ENCODE measurements at places on chromosomes 3 and 15.

DNA sequence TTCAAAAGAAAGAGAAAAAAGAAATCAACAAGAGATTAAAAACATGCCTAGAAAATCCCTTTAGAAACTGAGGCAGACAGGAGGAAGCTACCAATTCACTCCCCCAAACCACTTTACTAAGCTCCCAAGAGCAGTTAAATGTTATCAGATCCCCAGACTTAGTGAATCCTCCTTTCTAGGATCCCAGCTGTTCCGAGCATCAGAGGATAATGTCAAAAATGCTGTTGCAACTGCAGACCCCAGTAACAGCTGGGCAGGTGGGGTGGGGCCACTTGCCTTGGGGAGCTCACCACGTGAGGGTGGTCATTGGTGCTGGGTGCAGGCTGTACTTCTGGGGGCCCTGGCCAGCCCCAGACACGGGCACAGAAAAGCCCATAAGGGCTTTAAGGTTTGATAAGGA is 9.1 kb downstream of the POMGNT2 start:
- no peak for DNase-seq

GRCh38 chr3:177427540-177427939 is 230.3 kb upstream of the TBL1XR1 start:
- no peak for DNase-seq

DNA sequence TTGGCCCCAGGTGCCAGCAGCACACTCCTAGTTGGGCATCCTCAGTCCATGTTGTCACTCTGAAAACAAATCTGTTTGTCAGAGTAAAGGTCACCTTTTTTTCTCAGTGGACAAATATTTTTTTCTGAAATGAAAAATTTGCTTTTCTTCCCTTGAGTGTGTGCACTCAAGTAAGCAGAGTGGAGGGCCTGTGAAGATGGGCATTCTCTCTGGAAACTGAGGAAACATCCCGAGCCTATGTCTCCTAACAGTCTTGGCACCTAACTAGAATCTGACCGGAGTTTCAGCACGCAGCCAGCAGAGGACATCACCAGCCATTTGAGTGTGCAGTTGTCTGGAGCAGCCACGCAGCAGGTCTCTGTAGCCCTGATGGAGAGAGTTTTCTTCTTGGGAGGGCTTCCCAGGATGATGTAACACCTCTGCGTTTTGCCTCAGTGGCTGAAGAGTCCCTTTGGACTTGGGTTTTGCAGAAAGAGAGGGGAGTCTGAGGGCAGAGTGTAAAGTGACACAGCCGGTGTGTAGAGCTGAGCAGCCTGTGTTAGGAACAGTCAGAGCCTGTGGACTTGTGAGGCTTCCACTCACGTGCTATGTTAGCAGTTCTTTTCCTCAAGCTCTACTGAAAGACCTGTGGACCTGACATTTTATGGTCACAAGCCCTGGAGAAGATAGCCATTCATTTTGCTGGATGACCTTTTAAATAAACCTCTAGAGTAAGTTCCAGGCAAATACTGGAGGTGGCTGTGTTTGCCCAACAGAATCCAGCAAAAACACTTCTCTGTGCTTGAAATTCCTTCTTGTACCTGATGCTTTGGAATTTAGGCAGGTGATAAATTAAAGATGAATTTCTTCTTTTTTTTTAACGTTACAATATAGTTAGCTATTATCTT is 51.6 kb downstream of the ABHD2 start:
- DNase-seq, result no peak

DNA sequence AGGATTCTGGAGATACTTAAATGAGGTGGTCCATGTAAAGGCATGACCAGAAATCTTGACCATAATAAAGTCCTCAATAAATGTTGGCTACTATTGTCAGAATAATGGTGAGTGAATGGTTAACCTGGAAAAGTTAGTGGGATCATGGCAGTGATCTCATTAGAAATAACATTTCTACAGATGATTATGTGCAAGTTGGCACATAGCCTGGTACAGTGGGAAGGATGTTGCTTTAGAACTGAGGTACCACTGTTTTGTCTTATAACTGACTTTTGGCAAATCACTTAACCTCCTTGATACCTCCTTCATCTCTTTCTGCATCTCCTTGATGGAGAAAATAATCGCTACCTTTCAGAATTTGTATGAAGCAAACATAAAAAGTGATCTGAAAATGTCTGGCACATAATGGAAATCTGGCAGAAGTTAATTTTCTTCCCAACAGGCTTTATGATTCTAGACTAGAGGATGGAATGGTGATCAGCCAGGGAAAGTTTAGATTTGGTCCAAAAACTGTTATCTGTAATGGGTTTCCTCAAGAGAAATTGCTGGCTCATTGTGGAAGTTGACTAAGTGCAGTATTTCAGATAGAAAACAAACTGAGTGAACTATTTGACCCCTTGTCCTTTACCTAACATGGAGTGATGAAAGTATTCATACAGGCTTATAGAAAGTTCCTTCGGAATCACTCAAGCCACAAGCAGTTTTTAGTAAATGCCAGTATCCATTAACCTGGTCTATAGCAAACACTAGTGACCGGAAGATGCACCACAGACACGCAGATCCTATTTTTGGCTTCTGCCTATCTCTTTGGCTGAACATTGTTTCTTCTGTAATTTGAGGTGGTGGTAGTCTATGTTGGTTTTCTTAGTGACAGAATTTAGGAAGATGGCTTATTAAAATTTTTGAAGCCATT is 449.6 kb upstream of the TGFBR2 start:
- no peak for DNase-seq

GRCh38 chr3:99925584-99926230 is 108.0 kb downstream of the CMSS1 start:
- DNase-seq, result no peak

DNA sequence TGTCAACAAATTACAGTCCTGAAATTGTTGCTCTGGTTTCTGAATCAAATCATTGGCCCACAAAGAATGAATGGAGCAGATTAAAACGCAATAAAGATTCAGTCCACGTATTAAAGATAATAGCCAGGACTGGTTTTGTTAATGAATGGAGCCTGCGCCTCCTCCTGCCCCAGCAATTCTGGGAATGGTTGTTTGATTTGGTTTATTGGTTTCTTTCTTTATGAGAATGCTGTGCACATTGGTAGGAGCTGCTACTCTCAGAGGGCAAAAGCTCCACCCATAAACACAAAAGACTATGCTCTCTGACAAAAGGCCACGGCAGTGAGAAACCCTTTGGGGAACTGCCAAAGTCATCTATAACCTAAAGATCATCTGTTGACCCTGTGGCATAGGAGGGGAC is 261.1 kb downstream of the ABHD5 start:
- no peak for DNase-seq

GRCh38 chr3:108031895-108032294 is 58.9 kb downstream of the CD47 start:
- DNase-seq, result no peak

DNA sequence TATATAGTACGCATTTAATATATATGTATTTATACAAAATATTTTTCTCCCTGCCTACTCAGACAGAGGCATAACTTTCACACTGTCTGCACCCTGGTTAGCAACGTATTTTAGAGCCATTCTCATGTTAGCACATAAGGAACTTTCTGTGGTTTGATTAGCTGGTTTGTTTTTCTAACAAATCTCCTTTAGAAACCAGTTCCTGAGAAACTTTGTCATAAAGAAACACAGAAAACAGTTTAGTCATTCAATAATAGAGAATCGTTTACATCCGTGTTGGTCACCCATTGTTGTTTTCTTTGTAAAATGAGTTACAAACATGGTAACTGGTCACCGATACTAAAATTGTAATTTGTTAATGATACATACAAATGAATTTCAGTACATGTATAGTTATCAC is 5.9 kb upstream of the NGRN start:
- no peak for DNase-seq

DNA sequence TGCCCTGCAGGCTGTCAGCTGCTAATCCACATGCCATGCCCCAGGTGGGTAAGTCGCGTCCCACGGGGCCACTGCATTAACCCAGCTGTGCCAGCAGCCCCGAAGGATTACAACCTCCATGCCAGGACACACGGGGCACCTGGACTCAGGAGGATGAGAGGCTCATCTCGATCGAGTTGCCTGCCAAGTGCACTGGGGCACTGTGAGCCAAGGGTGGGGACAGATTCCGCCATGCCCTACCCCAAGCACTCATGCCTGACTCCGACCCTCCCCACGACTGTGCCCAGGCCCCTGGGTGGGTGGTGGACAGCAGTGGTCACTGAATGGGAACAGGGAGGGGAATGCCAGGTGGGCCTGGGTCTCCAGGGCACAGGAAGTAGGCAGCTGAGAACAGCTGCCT is 20.7 kb upstream of the SNRPA1 start:
- DNase-seq, result no peak

- DNase-seq, result no peak
Observed at GRCh38 chr3:167151636-167152035, 228.5 kb downstream of the ZBBX start.

DNA sequence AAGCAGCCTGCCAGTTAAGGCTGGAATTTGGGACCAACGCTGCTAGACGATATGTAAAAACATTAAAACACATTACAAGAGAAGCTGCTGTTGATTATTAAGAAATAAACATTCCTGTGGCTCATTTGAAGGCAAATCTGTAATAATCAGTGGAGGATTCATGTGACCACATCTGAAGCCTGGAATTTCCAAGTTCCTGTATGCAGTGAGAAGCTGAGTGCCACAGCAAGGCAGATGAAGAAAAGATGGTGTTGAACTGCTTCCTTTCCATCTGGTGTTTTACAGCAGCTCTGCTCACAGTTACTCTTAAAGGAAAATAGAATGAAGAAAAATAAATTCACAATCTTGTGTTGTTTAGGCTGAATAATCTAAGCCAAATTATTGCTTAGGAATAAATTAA is 139.3 kb upstream of the ROBO2 start:
- no peak for DNase-seq

DNA sequence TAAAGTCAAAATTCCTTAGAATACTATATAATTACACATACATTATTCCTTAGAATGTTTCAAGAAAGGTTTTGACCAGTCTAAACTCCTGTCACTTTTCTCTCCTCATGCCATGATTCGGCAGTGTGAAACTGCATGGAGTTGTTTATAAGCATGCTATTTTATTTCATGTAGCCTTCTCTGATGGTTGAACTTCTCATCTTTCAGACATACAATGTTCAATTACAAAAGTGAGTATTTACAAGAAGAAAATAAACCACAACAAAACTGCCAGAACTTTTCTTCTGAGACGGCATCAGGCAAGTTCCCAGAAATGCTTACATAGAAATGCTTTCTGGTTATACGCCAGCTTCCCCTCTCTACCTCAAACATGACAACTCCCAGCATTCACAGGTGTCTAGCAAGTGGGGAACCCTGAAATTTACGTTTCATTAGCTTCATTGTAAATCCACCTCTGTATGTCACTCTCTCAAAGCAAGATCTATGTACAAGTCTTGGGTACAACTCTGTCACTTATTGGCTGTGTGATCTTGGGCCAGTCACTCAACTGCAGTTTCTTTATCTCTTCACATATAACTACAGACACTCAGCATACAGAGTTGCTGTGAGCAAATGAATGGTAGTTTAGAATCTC is 42.7 kb downstream of the HDGFL3 start:
- no peak for DNase-seq

GRCh38 chr3:177658354-177658753 is 461.1 kb upstream of the TBL1XR1 start:
- no peak for DNase-seq

Measured in NCI-H1048 (cell line).